Left ventricle myocardium inferior (tissue), 1 donor: ENCODE measurements at places on chromosomes 2 and 18. TPM values are rescaled to one million over a fixed set of nuclear protein-coding genes. Genes with fewer than 3 reads are reported as not detected.
A peak's percentile ranks its signal among the peaks of the same experiment; 100 is the strongest.

DNA sequence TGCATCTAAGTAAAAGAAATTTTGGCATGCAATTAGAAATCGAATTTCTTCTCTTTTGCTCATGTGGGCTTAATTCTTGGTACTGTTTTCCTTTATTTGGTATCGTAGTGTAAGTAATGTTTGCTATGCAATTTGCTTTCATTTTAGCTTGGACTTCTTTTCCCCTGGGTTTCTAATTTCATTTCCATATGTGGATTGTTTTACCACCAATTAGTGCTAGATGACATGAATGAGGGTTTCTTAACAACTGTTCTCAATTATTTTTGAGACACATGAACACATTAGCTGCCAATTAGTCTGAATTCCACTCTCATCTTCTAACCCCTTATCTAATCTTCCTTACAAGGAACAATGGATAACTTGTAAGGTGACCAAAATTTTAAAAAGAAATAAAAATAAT, 1047.2 kb upstream of the PIK3C3 start:
- no peak overlapping the region for H3K4me3 ChIP-seq
- DNase-seq = no peak
- no peaks in the 10 kb centered on the region for H3K36me3 ChIP-seq
- no peaks in the 10 kb centered on the region for H3K4me1 ChIP-seq

DNA sequence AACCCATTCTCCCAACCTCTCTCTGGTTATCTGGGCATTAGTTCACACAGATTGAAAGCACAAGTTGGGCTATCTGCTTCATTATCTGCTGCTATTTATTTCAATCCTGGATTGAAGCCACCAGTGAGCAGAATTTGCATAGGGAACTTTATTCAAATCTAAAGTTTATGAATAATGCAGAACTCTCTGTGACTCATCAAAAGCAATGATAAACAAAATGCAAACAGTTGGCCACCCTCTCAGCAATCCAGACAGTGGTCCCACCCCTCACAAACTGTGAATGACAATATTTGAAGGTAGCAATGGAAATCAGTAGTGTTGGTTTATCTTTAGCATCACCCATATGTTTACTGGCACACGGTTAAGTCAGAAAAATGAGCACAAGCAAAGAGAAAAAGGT, 106.8 kb upstream of the TMEM178A start:
- no peak overlapping the region for H3K4me3 ChIP-seq
- H3K27ac ChIP-seq = no peak overlapping the region
- peaks cover 9% of the 10 kb centered on the region for H3K36me3 ChIP-seq
- no peaks in the 10 kb centered on the region for H3K4me1 ChIP-seq
- DNase-seq = no peak
- H3K27me3 ChIP-seq = no peaks in the 10 kb centered on the region

DNA sequence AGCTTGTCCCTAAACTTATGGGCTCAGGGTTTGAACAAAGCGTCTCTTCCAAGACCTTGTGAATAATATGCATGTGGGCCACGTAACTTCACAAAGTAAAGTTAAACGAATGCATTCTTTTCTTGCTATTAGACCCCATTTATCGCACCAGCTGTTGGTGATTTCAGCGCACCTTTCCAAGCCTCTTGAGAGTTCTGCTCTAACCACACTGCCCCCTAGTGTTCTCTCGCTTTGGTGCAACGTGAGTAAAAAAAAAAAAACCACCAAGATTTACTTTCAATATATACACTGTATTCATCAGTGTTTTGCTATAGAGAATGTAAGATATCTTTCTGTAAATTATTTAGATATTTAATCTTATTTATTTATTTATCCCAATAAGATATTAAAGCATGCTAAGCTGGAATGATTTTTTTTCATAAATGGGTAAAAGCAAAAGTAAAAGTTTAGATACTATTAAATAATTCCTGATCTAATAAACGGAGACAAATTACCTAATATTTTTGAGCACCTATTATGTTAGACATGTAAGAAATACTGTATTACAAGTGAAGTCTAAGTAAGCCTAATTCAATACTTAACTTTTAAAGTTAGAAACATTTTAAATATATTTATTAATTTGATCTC, 459.5 kb downstream of the DLGAP1 start:
- no peaks in the 10 kb centered on the region for H3K27me3 ChIP-seq
- peaks cover 18% of the 10 kb centered on the region for H3K4me1 ChIP-seq
- no peak overlapping the region for H3K27ac ChIP-seq

DNA sequence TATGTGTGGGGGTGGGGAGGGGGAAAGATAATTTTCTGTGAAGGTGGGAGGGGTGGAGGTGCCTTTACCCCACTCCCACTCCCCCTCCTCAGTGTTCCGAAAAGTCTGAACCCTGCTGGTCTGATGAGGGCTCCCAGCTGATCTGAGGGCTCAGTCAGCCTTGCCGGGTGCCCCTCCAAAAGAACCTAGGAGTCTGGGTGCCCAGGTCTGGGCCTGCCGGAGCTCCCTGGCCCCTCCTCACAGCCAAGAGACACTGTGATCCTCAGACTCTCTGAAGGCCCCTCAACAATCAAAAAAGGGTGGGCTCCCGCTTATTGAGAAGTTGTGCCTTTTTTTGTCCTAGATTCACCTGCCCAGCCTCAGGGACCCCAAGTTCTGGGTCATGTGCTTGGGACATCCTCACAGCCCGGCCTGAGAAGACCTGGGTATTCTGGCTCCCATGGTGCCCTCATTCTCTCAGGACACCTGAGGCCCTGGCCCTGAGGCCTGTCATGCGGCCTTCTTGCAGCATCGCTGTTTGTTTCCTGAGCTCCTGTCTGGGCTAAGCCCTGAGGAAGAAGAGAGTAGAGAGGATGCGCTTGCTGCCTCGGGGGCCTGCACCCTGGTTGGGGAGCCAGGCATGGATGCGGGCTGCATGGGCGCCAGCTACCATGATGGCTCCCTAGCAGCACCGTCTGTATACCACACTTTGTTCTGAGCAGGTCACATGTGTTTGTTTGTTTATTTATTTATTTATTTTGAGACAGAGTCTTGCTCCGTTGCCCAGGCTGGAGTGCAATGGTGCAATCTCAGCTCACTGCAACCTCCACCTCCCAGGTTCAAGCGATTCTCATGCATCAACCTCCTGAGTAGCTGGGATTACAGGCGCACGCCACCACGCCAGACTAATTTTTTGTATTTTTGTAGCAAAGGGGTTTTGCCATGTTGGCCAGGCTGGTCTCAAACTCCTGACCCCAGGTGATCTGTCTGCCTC, 44.0 kb downstream of the SDC1 start:
- no peaks in the 10 kb centered on the region for H3K27me3 ChIP-seq
- no peaks in the 10 kb centered on the region for H3K36me3 ChIP-seq
- no peak overlapping the region for H3K4me3 ChIP-seq
- no peak overlapping the region for H3K27ac ChIP-seq

DNA sequence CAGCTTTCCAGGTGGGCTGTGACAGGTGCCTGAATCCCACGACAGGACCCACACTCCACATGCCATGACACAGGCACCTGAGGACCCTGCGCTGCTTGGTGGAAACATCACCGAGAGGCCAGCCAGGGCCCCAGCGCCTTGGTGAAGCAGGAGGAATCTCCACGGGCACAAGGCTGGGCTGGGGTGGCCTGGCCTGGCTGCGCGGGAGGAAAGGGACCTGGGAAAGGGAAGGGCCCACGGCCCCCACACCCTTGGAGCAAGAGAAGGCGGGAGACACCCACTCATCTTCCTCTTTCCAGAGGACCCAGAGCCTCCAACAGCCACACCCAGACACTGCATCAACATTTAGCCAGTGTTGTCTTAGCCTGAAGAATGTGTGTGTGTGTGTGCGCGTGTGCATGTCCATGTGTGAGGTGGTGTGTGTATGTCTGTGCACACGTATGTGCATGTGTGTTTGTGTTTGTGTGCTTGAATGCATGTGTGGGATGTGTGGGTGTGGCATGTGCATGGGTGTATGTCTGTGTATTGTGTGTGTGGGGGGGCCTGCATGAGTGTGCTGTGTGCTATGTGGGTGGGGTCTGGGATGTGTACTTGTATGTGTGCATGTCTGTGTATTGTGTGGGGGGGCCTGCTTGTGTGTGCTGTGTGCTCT, 6.3 kb upstream of the OTOS start:
- H3K27ac ChIP-seq = no peak overlapping the region
- H3K27me3 ChIP-seq = peaks cover 87% of the 10 kb centered on the region
- no peaks in the 10 kb centered on the region for H3K4me1 ChIP-seq

- H3K27me3 ChIP-seq = no peaks in the 10 kb centered on the region
- H3K36me3 ChIP-seq = no peaks in the 10 kb centered on the region
- no peak overlapping the region for H3K4me3 ChIP-seq
- no peak overlapping the region for H3K27ac ChIP-seq
- H3K4me1 ChIP-seq = peaks cover 88% of the 10 kb centered on the region
These were observed 5.1 kb downstream of the PTPN4 start for GRCh38 chr2:119764832-119765231.

DNA sequence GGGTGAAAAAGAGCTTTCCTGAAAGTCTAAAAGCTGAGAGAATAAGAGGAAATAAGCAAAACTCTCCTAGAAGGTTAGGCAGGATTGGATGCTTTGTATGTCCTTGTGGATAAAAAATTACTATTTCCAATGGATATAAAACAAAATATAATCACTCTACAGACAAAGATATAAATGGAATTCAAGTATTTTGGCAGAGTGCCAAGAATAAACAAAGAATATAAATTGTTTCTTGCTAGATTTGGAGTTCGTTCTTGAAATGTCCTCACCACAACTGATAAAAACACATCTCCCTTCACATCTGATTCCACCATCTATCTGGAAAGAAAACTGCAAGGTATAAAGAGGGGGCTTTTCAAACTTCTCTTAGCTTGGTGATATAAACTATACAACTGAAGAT, 13.3 kb downstream of the SULT1C3 start:
- H3K4me3 ChIP-seq = no peak overlapping the region
- no peak overlapping the region for H3K27ac ChIP-seq
- no peaks in the 10 kb centered on the region for H3K27me3 ChIP-seq
- H3K4me1 ChIP-seq = no peaks in the 10 kb centered on the region

- no peak overlapping the region for H3K27ac ChIP-seq
- no peaks in the 10 kb centered on the region for H3K27me3 ChIP-seq
- no peak for DNase-seq
- H3K36me3 ChIP-seq = peaks cover 8% of the 10 kb centered on the region
- H3K4me3 ChIP-seq = no peak overlapping the region
- H3K4me1 ChIP-seq = peaks cover 9% of the 10 kb centered on the region
These were observed 86.9 kb downstream of the FAM117B start for GRCh38 chr2:202721621-202722020.

DNA sequence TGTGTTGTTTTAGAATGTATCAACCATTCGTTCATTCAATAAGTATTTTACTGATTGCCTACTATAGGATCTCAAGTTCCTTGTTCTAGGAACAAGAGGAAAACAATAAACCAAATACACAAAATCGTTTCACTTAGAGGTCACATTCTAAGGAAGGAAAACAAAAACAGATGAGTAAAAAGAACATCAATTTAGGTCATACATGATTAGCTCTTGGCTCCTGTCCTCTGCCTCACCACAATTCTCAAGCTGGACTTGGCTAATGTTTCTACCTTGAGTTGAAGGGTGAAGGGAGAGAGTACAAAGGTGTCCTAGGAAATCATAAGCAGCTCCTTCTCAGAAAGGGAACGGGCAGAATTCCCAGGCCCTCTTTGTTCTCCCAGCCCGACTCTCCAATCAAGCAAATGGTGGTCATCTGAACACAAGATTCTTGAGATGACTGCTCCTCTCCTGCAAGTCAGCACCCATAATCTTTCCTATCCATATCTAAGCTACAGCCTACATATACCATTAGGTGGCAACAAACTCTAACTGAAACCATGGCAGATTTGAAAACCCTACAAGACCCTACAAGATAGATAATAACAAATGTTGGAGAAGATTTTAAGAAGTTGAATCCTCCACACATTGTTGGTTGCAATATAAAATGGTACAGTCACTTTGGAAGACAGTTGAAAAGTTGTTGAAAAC, 76.0 kb downstream of the CBLN2 start:
- DNase-seq = no peak
- H3K27ac ChIP-seq = no peak overlapping the region
- no peaks in the 10 kb centered on the region for H3K36me3 ChIP-seq
- H3K27me3 ChIP-seq = no peaks in the 10 kb centered on the region

DNA sequence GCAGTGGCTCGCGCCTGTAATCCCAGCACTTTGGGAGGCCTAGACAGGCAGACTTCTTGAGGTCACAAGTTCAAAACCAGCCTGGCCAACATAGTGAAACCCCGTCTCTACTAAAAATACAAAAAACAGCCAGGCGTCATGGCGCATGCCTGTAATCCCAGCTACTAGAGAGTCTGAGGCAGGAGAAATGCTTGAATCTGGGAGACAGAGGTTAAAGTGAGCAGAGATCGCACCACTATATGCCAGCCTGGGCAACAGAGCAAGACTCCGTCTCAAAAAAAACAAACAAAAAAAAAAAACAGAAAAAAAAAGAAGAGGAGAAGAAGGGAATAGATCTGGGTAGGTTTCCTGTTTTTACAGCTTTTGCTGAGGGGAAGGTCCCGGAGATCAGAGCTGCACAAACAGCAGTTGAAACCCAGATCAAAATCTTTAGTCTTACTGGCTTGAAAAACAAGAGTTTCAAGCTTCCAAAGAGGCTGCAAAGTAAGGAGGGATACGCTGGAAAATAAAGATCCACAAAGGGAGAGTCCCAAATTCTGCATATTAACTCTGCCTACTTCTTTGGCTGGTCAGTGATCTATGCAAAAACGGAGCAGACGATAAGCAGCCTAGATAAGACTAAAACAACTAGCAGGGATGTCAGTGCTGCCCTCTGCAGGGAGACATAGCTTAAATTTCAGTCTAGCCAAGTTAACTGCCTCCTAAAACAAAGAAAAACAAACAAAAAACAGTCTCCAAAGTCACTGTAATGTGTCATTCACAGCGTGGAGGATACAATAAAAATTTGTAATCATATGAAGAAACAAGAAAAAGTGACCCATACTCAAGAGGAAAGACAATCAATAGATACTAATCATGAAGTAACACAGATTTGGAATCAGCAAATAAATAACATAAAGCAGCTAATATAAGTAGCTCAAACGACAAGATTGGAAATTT, 74.1 kb downstream of the TLK1 start:
- H3K27me3 ChIP-seq = no peaks in the 10 kb centered on the region
- DNase-seq = no peak
- H3K36me3 ChIP-seq = no peaks in the 10 kb centered on the region
- H3K4me3 ChIP-seq = no peak overlapping the region
- H3K27ac ChIP-seq = no peak overlapping the region

DNA sequence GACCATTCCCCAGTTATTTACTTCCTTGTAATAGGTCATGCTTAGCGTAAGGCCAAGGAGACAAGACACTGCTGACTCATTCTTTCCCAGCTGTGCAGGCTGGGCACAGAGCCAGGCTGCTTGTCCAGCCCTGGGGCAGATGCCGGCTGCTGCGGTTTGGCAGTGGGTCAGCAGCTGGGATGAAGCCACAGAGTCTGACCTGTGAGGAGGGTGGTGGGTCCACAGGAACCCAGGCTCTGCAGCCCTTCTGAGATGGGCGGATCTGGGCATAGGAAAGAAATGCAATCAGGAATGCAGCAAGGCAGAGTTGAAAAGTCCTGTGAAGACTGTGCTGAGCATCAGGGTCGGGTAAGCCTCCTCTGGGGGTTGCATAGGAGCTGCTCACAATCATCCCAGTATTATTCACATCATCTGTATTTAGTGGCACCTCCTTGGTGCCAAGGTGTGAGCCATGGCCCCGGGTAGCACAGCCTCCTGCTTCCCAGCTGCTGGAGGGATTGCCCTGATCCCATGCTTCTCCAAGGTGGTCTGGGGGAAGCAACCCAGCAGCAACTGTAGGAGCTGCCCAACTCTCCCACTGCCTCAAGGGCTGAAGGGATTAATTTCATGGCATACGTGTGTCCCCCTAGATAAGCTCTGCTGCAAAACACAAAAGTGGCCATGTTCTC, 139.0 kb downstream of the DDX1 start:
- H3K4me3 ChIP-seq = no peak overlapping the region
- DNase-seq = peak; percentile 96
- peak overlapping the region; percentile 62 for H3K27ac ChIP-seq

The ARHGEF33 gene
- 0.14 TPM for total RNA-seq

The CDC42EP3 gene
- total RNA-seq = 81.9 TPM

The PTCD3 gene
- total RNA-seq = 158 TPM

The IL1R2 gene
- total RNA-seq = 0.96 TPM
